ENCODE measurements at places on chromosomes 7 and 10. TPM values are rescaled to one million over a fixed set of nuclear protein-coding genes. Genes with fewer than 3 reads are reported as not detected.

The PLAC9 gene
- 5.0 TPM for total RNA-seq

GRCh38 chr7:5332579-5332978, 49.8 kb downstream of the SLC29A4 start:
- ATAC-seq = peak; percentile 21

DNA sequence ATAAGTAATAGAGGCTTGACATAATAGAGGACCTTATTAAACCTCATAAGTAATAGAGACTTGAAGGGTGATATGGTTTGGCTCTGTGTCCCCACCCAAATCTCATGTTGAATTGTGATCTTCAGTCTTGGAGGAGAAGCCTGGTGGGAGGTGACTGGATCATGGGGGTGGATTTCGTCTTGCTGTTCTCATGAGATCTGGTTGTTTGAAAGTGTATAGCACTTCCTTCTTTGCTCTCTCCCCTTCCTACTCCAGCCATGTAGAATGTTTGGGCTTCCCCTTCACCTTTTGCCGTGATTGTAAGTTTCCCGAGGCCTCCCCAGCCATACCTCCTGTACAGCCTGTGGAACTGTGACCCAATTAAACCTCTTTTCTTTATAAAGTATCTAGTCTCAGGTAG, 8.6 kb downstream of the KIFBP start:
- no peak for ATAC-seq

- ATAC-seq = no peak
Observed at GRCh38 chr10:57968328-57969016, 299.2 kb downstream of the IPMK start.

The KEL gene
- 0.32 TPM for total RNA-seq

GRCh38 chr7:14505906-14506305, 396.6 kb downstream of the DGKB start:
- no peak for ATAC-seq

The CDHR1 gene
- total RNA-seq = 29.0 TPM

GRCh38 chr10:71128311-71128980, 83.9 kb upstream of the UNC5B start:
- no peak for ATAC-seq

- ATAC-seq = no peak
Observed at GRCh38 chr10:119120413-119120867, 16.5 kb downstream of the DENND10 start.

The COL26A1 gene
- not detected for total RNA-seq

The NUP42 gene
- 18.2 TPM for total RNA-seq

DNA sequence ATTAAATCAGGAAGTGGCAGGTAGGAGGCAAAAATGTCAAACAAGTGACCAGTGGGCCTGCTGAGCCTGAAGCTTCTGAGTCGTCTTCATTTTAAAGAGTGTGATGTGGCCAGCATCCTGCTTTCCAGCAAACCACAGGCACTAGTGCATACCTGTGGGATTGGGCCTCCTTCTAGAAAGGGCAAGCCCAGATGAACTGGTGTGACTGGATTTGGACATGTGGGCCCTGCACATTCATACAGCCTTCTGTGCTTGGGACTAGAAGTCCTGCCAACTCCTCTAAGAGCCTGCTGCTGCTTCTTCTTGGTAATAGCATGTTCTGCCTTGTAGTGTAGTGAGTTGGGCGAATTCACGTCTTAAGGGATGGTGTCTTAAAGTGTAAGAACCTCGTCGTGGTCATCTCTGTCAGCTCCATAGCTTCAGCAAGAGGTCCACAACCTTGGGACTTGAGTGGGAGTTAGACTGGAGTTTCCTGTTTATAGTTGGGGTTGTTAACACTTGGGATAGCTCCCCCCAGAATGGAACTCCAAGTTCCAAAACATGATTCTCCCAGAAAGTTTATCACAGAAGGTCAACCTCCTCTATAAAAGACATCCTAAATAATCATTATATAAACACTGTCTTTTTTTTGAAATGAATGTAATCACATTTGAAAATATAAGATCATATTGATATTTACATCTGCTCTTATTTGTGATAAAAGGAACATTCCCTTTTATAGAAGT, 11.2 kb downstream of the BMPER start:
- ATAC-seq = peak; percentile 52

- ATAC-seq = peak; percentile 11
Observed at GRCh38 chr10:85596389-85596788, 770.2 kb downstream of the GRID1 start.

DNA sequence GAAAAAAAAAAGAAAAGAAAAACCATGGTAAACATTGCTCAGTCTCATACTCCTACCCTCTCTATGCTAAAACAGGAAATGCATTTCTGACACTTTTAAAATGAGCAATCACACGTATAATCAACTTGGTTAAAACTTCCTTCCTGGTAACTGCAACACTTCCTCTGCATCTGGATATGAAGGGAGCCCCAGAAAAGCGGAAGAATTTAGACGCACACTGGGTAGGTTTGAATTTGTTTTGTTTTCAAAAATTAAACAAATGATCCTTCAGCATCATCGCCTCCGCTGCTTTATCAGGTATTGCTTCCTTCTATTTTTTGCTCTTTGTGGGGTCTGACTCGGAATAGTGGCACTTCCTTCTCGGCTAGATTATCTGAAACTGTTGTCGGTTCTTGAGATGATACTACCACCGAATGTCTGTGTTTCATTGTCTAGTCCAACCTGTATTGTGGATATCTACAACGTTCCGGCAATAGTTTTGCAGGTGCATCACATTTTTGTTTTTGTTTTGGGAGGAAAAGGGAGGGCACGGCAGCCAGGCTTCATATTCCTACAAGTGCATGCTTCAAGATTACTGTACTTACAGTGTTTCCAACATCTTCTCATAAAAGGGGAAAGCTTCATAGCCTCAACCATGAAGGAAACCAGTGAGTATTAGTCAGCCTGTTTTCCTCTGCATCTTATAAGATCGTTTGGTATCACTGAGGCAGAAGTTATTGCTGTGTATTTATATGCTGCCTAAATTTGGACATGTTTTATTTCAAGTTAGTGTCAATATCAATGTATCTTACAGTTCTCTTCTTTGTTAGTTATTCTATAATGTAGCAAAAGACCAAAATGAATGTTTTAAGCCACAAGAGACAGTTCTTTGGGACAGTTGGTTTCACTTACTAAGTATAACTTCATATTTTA, at the start of gene PIK3CG:
PIK3CG (plus strand) TSS at position 153 of the 912 bp plus-strand sequence. CDS start 2,280 bp downstream, outside the sequence.
- peak; percentile 60 for ATAC-seq

The PIP gene
- 0.56 TPM for total RNA-seq

The SEMA3A gene
- total RNA-seq = 0.56 TPM

- ATAC-seq = no peak
Observed at GRCh38 chr7:111132833-111133232, 41.9 kb downstream of the LRRN3 start.

The OPN4 gene
- not detected for total RNA-seq

DNA sequence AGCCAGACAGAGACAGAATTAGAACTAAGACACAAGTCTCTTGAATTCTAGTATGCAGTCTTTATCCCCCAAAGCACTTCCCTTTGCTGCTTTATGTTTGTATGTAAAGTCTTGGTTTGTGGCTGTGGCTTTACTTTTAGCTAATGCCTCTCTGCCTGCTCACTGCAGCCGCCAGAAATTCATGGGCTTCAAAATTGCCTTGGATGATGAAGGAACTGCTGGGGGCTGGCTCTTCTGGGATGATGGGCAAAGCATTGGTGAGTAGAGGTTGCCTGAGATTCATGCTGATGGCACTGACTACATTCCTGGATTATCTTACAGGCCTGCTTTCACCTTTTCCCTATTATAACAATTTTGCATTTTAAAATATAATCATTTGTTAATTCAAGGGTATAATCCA, 10.9 kb upstream of the MGAM2 start:
- no peak for ATAC-seq

GRCh38 chr10:111990734-111991133, 192.8 kb downstream of the GPAM start:
- ATAC-seq = no peak

The PRPS1L1 gene
- not detected for total RNA-seq

The MRPS16 gene
- total RNA-seq = 92.7 TPM

GRCh38 chr10:114021154-114021553, 22.5 kb upstream of the ADRB1 start:
- no peak for ATAC-seq

Data from esophagus mucosa (tissue), 1 donor.